Activated CD8-positive, alpha-beta memory T cell treated with anti-CD3 and anti-CD28 coated beads for 24 hours (primary cell): ENCODE measurements at places on chromosomes 12 and 14.

DNA sequence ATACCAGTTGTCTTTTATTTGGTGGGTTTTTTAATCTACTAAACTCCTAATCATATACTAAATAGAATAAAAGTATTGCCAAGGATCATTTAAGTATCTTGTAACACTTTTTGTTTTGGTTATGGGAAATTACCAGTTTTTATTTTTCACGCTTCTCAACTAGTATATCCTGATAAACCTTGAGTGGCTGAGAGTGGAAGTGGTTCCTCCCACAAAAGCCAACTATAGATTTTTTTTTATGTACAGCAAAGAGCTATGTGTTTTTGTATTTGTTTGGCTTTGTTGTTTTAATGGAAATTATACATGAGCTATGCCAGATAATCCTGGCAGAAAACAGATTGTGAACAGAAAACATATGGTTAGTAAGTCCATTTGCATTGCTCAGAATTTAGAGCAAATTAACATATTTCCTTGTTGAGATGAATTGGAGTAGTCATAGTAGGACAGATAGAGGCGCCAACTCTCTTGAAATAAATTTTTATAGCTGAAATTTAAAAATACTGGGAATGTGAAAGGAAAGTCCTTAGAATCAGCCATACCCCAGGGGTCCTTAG lies 60.9 kb upstream of the PSMA6 start:
- DNase-seq = no peak

- no peak for DNase-seq
These were observed 50.0 kb upstream of the STON2 start for GRCh38 chr14:81450100-81450531.

- DNase-seq = peak; percentile 89
These were observed 198.2 kb downstream of the TSPAN9 start for GRCh38 chr12:3275171-3276041.

- DNase-seq = no peak
These were observed 468.3 kb downstream of the AACS start for GRCh38 chr12:125533434-125534029.

GRCh38 chr12:75705749-75706711 lies 194.6 kb upstream of the KRR1 start:
- DNase-seq = no peak

DNA sequence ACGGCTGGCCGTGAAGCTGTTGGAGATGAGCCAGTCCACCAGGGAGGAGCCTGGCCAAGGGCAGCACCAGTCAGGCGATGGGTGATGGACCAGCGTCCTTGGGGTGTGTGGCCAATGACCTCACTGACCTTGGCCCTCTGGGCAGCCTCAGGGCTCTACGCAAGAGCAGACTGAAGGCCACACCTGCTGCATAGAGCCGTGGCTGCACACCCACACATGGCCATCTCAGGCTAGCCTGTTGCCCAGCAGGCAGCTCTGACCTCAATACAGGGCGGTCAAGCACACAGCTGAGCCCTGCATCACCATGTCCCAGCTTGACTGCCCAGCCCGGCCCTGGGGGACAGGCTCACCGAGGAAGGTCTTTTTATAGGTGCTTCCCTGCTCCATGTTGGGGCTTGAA lies 19.2 kb downstream of the PLEK2 start:
- no peak for DNase-seq

- DNase-seq = no peak
These were observed 158.2 kb downstream of the NUAK1 start for GRCh38 chr12:105980533-105980932.

DNA sequence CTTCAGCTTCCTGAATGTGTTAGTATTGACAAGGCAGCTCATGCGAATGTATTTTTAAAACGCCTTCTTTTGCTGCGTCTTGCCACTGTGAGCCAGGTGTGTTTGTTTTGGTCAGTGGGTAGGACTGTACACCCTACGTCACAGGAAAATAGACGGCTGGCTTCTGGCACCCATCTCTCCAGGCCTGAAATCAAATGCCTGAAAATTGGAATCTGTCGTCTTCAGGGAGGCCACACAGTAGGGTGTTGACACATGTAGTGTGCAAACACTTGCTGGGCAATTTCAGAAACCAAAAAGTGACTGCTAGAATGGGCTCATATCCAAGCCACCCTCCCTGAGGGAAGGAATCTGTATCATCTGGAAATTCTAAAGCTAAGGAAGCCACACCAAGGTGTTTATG lies 209.3 kb downstream of the TTC8 start:
- DNase-seq = no peak

GRCh38 chr12:82893896-82894295 lies 207.2 kb downstream of the TMTC2 start:
- DNase-seq = no peak

DNA sequence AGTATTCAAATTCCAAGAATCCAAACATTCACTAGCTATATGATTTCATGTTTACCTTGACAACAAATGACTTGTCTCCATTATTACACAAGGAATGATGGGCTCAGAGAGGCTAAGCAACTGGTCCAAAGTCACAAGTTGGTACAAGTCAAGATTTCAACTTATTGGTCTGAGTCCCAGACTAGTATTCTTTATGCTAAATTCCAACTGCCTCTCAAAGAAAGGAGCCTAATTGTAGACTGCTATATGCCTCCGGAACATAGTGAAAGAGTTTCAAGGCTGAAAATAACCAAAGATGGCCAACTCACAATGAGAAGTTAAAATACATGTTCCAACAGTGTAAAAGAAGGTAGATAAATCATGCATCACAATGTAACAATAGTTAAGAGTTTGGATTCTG lies 7.5 kb downstream of the BTG1 start:
- no peak for DNase-seq

GRCh38 chr12:26410689-26411088 lies 215.3 kb downstream of the SSPN start:
- no peak for DNase-seq

- DNase-seq = no peak
These were observed 90.8 kb downstream of the SLC38A1 start for GRCh38 chr12:46177837-46178608.

DNA sequence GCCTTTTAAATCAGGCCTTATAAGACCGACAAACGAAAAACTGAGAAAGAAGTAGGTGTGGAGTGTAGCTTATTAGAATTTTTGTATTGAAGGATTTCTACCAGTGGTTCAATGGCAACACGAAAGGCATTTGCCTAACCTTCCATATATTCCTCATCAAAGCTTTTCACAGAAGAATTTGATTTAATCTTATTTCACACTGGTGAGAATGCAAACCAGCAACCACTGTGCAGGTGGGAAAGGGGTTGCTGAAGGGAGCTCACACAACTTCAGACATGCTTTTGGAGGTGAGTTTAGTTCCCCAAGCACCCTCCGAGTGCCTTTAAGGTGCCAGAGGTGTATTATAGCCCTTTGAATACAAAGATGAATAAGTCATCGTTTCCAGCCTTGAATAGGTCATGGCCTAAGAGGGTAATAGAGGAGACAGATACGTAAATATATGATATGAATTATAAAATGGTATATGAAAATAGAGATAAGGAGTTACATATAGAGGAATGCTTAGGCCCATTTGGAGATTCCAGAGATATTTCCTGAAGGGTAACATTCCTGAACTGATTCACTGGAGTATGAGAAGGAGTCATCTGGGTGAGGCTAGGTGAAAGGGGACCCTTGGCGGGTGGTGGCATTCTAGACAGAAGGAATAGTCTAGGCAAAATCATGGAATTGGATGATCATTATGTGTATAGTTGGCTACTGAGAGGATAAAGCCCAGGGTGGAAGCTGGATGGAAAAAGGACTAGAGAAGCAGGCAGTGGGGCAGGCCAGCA lies 6.4 kb downstream of the ERP27 start:
- no peak for DNase-seq

DNA sequence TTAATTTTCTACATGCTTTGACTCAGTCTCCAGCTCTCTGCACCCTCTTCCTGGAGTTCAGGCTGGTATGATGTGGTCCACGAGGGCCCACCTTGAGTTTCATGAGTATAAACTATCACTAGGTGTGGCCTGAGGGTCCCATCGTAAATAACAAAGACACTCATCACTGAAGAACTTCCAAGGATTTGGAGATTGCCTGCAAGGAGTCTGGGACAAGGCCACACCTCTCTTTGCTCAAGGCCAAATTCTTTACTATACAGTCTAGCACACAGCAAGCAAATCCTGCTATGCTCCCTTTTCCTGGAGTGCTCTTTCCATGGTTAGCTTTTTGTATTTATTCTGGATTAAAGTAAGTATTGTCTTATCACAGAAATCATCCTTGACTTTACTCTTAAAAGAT lies 271.9 kb downstream of the SLC16A7 start:
- no peak for DNase-seq

- no peak for DNase-seq
These were observed 60.0 kb downstream of the AACS start for GRCh38 chr12:125125271-125125670.

DNA sequence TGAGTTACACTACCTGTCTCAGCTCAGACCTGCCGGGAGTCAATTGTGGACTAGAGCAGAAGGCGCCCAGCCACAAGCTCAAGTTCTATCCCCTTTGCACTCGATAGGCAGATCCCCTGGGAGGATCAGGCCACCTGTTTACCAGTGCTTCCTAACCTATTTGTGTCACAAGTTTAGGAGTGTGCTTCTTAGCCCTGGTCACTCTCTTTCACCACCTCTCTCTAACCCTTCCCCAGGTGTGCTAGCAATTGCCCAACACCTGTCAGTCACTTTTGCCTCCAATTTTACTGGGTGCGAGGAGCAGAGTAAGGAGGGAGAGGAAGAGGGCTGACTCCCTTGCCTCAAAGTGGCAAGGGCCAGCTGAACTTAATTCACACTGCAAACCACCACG lies 745 bp upstream of the NAA30 start:
- DNase-seq = no peak

- DNase-seq = peak; percentile 95
These were observed at the start of gene EAPP for GRCh38 chr14:34539407-34540180. Gene EAPP, minus strand, starts transcription at chr14:34539701. Its CDS starts 73 bp downstream, at chr14:34539628.

- DNase-seq = no peak
These were observed 165.8 kb downstream of the CALM1 start for GRCh38 chr14:90562652-90563051.

DNA sequence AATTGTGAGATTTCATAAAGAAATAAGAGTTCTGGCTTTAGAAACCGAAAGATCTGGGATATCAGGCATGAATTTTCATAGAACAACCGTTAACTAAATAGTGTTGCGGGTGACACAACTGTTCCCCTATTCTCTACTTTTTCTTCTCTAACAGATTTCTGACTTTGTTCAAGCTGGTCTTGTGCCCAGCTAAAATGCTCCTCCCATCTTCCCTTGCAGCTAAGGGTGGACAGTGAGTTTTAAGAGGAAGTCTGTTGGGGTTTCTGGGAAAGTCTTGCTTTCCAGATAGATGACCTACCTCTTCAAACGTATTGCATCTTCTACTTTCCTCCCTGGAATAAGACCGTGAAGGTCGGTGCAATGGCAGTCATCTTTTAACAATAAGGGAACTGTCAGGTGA lies 18.7 kb downstream of the CCDC63 start:
- DNase-seq = no peak

DNA sequence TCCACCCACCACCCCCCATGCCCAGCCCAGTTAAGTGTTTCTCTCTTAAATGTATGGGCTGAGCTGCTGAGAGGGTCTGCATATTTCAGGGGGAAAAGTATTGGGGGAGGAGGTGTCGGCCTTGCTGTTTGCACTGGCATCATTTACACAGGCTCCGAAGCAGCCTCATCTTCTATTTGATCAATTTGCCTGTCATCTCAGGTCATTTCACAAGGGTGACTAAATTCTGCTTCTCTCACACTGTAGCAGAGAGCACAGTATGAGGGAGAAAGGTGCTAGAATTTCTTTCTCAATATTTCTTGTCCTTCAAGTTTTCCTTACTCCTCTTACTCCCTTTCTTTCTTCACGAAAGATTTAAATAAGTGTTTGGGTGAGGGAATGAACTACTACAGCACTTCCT lies 135.9 kb downstream of the AACS start:
- DNase-seq = no peak

- DNase-seq = no peak
These were observed 182.0 kb upstream of the NAV3 start for GRCh38 chr12:77648716-77649115.

- no peak for DNase-seq
These were observed 425.2 kb downstream of the EGLN3 start for GRCh38 chr14:33525626-33526025.

GRCh38 chr12:93621986-93622385 lies 49.5 kb downstream of the SOCS2 start:
- no peak for DNase-seq

DNA sequence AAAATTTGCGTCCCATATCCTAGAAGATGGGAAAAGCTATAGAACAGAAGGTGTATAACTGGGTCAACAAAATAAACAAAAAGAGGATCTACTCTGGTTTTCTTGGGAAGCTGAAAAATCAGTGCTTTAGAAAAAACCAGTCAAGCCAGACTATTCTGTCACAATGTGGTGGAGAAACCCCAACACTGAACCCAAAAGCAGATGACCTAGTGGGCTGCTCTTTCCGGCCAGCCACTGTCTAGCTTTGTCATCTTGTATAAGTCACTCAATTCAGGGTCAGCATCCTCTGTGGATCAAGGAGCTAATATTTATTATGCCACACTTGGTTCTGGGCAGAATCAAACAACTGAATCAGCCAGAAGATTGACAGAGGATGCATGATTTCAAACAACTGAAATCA lies 26.6 kb upstream of the TMCC3 start:
- no peak for DNase-seq

DNA sequence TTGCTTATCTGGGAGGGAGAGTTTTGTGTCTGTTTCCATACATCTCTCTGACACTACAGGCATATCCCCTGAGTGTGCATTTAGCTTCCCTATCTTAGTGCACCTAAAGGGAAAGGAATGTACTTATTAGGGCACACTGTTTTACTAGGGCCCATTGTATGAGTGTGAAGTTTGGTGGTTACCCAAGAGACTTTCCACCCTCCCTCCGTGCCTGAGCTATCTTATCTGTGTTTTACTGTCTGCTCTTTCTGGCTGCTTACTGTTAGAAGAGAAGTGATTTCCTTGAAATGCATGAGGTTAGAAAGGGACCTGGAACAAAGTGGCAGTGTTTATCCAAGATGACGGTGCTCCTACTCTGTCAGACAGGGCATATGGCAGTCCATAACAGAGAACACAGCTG lies 8.5 kb upstream of the SVOP start:
- DNase-seq = no peak

DNA sequence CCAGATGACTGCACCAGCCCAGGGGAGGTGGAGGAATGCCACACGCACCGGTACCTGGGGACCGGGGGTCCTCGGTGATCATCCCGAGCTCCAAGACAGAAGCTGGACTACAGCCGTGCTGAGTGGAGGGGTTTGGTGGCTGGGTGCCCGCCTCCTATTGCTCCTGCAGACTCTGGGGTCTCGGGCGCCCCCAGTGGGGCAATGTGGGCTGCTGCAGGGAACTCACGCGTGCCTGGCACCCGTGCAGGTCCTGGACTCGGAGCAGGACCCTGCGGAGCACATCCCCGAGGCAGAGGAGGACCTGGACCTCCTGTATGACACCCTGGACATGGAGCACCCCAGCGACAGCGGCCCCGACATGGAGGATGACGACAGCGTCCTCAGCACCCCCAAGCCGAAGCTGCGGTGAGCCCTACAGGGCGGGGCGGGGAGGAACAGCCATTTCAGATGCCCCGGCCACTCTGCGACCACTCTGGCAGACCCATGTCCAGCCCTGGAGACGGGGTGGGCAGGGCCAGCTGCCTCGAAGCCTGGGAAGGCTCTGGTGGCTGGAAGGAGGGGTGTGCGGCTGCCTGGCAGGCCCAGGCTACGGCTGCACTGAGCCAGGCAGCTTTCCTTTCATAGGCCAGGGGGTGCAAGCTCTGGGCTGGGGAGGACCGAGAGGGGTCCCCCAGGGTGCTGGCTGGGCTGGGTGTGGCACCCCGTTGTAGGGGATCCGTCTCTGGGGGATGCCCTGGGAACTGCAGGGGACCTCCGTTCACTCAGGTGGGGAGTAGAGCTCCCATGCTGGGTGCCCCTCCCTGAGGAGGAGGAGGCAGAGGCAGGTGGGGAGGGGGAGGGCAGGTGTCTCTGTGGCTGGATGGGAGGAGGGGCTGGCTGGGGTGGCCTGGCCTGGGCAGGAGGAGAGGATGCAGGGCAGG lies 21.6 kb upstream of the TEX22 start:
- DNase-seq = no peak
